ACHN (cell line): ENCODE measurements at places on chromosomes 1 and 21.

GRCh38 chr1:207010726-207011125, 21.8 kb downstream of the C1orf116 start:
- DNase-seq, result no peak

- DNase-seq, result peak; percentile 9
Measured at GRCh38 chr1:195804547-195804946, 803.7 kb downstream of the KCNT2 start.

GRCh38 chr1:207463571-207463970, 9.4 kb downstream of the CR2 start:
- DNase-seq, result no peak

- peak; percentile 59 for DNase-seq
Measured at GRCh38 chr1:18100491-18101063, 7.0 kb upstream of the IGSF21 start.
